ENCODE measurements at places on chromosomes 16 and 17.
A peak's percentile ranks its signal among the peaks of the same experiment; 100 is the strongest.

DNA sequence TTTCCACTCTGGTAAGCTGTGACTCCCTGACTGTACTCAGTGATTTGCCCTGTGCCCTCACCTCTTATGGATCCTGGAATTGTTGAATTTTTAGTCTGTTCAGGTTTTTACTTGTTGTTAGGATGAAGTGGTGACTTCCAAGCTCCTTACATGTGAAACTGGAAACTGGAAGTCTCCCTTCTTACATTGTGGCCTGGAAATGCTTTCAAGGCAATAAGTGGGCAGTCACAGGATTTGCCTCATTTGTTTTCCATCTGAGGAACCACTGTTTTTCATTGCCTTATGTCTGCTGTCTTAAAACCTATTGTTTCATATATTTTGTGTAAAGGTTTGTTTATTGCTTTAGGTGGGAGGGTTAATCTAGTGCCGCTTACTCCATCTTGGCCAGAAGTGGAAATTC is 155.8 kb downstream of the CYB561 start:
- DNase-seq, result no peak

DNA sequence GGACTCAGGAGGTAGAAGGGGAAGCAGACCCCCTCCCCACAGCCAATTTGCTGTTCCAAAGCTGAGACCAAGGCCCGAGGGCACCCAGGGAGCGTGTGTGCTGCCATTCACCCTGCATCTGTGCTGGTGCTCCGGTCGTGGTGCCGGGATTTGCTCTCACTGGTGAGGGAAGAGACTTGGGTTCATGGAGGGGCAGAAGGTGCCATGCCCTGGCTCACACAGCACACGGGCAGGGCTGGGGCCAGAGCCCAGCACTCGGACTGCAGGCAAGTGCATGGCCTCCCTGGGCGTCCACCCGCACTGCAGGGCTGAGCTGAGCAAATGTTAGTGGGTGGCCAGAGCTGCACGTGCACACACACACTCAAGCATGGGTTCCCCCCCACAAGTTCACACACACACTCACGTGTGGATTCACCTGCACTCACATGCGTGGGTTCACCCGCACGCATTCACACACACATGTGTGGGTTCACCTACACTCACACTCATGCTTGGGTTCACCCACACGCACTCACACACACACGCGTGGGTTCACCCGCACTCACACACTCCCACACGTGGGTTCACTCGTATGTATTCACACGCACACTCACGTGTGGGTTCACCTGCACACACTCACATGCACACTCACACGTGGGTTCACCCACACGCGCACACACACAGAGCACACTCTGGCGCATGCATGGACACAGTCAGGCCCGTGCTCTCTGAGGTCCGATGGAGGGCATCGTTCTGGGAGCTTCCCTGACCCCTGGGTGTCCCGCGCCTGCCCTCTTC is 57.0 kb upstream of the CBFA2T3 start:
- no peak for DNase-seq

GRCh38 chr16:82033006-82033405 is 2.0 kb upstream of the HSD17B2 start:
- no peak for DNase-seq

GRCh38 chr16:86854626-86855294 is 276.4 kb downstream of the FOXL1 start:
- no peak for DNase-seq

DNA sequence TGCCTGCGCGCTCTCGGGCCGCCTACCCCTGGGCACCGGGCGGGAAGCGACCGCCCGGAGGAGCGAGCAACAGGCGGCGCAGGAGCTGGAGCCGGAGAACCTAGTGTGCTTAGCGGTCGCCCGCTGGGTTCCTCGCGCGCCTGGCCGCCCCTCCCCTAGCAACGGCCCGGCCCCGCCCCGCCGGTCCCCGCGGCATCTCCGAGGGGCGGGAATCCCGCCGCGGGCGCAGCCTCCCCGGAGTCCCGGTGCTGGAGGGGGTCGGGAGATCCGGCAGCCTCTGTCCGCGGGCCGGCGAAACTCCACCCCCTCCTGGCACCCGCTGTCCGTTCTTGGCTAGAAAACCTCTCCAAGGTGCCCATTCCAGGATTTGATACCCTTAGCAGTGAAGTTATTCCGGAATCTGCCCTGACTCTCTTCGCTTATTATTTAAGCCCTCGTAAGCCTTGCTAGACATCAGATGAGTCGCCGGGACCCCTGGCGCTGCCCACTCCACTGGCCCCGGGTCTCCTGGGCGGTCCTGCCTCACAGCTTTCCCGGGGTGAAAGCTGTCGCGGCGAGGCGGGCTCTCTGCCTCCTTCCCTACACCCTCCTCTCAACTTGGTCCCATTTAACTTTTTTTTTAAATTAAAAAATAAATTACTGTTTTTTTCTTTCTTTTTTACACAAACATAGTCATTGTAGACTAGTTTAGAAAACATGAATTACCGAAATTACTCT is at the start of gene RPRML:
TSS of gene RPRML (minus strand) at position 107 of the 717 bp plus-strand sequence. CDS start 246 bp downstream, outside the sequence.
- DNase-seq, result peak; percentile 50

DNA sequence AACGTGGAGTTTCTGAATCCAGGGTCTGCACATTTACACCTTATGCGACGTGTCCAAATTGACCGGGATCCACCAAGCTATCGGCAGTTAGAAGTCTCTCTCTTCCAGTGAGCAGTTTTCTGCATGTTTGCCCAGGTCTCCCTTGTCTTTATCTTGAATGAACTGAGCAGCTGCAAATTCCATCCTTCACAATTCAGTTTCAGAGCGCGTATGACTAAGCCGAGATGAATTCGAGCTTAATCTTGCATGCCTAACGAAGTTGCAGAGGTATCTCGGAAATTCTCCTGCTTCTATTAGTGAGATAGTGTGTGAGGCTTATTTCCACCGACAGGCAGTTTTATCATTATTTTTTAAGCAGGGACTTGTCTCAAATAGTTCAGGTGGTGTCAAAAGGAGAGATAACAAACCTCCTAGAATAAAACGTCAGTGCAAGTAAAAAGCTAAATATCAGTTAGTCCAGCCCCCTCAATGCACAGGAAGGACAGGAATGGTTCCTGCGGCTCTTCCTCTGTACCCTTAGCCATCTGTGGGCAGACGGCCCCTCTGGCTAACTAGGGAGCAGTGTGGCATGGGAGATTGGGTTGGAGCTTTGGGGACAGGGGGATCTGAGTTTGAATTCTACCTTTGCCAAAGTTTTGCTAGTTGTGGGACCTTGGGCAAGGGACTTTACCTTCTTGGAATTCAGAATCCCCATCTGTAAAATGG is 93.0 kb upstream of the GPR139 start:
- DNase-seq, result no peak

DNA sequence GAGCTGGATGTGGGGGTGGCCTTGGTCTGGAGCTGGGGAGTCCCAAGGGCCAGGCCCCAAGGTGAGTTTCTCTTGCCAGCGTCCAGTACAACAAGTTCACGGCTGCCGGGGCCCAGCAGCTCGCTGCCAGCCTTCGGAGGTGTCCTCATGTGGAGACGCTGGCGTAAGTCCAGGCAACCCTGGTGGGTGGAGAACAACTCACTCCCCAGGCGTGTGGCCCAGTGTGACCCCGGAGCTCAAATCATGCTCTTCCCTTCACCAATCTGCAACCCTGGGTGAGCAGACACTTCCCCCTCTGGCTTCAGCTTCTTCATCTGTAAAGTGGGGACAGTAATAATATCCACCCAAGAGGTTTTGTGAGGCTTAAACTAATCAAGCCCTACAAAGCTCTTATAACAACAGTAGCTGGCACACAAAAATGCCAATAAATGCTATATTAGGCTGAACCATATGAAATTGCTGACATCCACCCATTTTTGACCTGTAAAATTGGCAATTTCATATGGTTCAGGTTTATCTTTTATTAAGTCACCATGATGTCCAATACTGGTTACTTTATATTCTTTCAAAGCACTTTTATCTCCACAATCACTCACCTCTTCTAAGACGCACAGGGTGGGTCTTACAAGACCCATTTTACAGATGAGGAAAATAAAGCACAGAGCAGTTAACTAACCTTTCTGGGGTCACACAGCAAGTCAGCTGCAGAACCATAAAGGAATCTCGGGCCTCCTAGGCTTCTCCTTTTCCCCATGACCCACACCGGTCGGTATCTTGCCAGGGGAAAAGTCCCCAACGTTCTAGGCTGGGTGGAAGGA is 19.7 kb downstream of the DEXI start:
- no peak for DNase-seq

- DNase-seq, result no peak
Measured at GRCh38 chr17:76549215-76549518, 9.3 kb downstream of the PRCD start.

- DNase-seq, result no peak
Measured at GRCh38 chr17:49859991-49860953, 12.4 kb upstream of the TAC4 start.

GRCh38 chr17:57527221-57528057 is 217.7 kb downstream of the CCDC182 start:
- DNase-seq, result no peak

DNA sequence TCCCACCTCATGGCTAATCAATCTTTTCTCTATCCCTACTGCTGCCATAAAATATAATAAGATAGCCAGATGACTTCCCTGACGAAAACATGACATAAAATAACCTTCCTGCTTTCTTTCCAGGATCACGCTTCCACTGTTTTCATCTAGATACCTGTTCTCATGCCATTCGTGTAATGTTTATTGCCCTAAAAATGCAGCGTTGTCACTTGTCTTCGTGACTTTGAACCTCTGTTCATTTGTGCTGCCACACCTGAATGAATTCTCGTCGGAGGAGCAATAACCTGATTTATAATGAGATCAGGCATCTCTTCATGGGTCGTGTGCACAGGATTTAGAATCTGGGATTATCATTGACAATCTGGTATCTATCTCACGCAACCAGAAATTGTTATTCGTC is 1401.9 kb downstream of the CDH11 start:
- no peak for DNase-seq

GRCh38 chr16:23258919-23259237 is 43.2 kb upstream of the SCNN1B start:
- no peak for DNase-seq

DNA sequence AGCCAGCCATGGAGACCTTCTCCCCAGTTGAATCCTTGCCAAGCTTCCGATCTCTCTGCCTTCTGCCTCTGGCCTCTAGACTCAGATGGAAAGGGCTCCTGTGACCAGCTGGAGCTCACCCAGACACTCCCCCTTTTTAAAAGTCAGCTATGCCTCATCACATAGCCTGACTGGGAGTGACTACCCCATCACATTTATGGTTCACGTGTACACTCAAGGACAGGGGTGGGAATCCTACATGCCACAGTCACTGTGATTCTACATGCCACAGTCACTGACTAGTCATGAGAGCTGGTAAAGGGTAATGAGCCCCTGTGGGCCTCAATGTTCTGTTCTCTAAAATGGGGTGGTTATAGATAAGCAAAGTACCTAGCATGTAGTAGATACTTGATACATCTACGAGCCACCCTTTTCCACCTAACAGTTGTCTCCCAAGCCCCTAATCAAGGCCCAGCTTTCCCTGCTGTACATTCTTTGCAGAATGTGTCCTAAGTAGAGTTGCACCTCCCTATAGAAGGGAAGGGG is 85.1 kb downstream of the RGS9 start:
- DNase-seq, result no peak

DNA sequence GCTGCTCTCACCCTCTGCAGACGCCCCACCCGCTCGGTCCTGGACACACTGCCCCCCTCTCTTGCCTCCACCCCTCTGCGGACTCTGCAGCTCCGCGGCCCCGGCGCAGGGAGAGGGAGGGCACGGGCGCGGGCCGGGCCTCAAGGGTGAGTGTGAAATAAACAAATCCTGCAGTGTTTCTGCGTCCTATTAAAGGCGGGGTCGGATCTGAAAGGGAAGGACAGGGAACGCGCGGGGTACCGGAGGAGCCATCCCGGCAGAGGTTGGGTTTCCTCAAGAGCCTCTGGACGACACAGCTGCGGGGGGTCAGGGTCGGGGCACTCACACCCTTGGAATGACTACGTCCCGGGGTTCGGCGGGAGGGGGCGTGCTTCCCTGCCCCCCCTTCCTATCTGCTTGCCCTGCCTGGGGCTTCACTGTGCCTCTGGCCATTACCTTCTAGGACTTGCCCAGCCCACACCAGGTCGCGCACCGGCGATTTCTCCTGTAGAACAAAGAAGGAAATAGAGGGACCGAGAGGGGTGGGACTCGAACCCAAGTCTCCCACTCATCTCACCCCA is 466 bp upstream of the HSF4 start:
- DNase-seq, result no peak

GRCh38 chr17:65400701-65401100 is 160.7 kb downstream of the AXIN2 start:
- DNase-seq, result no peak

DNA sequence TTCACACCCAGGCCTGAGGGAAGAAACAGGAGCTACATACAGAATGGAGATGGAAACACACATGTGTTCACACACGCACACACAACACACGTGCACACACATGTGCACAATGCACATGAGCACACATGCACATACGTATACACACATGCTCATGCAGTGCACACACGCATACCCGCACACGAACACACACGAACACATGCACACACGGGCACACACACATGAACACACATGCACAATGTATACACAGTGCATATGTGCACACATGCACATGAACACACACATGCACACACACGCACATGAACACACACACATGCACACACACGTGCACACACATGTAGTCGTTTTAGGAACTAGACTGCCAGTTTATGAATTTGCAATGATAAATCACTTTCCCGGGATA is 49.3 kb upstream of the CDR2 start:
- DNase-seq, result no peak

DNA sequence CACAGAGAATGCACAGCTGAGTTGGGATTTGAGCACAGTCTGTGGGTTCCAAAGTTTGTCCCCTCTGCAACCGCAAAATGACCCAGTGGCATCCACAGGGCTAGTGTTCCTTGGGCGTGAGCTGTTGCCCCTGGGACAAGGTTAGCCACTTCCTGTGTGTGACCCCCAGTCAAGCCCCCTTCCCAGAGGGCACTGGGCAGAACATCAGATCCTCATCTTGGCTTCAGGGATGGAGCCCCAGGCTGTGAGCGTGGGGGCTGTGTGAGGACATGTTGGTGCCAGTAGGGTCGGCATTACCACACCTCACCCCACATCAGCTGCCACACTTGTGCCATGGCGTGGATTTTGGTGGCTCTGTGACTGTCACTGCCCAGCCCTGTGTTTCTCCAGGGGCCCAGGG is 55.3 kb downstream of the USP22 start:
- DNase-seq, result no peak
